Spinal cord (tissue), 10 donors: ENCODE measurements at places on chromosomes 3 and 15. TPM values are rescaled to one million over a fixed set of nuclear protein-coding genes. Genes with fewer than 3 reads are reported as not detected.

Gene OR5K2
- not detected for total RNA-seq

DNA sequence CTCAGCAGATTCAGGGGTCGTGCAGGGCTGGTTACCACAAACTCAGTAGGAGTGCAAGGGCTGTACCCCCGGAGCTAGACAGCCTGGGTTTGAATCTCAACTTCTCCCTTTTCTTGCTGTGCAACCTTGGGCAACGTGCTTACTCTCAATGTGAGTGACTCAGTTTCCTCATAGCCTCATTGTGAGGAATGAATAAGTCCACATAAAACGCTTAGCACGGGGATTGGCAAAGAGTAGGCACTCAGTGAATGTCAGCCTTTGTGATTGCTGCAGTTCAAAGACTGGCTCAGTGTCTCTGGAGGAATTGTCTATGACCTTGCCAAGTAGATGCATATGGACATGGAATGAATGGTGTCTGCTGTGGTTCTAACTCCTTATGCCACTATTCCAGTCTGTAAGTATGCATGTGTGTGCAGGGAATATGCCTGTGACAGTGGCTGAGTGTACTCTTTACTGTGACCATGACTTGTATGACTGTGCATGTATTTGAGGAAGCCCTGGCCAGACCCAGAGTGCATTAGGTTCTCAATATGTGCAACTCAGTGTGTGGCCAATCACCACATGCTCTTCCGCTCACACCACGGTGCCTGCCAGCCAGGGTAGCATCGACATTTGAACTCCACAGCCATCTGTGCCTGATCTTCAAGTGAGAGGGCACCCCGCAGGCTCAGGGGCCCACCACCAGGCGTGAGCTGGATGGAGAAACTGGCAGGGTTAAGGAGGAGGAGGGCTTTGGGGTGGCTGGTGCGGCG, 900 bp upstream of the HYAL3 start:
- peak; percentile 64 for DNase-seq

GRCh38 chr3:181906338-181906737, 194.6 kb downstream of the SOX2 start:
- DNase-seq, result no peak

- no peak for DNase-seq
Observed at GRCh38 chr15:52466716-52467115, 62.0 kb downstream of the MYO5A start.

Gene ARID3B
- total RNA-seq, result 5.0 TPM

- no peak for DNase-seq
Observed at GRCh38 chr3:146227486-146227885, 23.4 kb downstream of the PLSCR4 start.

Gene DZIP1L
- total RNA-seq, result 10.8 TPM

DNA sequence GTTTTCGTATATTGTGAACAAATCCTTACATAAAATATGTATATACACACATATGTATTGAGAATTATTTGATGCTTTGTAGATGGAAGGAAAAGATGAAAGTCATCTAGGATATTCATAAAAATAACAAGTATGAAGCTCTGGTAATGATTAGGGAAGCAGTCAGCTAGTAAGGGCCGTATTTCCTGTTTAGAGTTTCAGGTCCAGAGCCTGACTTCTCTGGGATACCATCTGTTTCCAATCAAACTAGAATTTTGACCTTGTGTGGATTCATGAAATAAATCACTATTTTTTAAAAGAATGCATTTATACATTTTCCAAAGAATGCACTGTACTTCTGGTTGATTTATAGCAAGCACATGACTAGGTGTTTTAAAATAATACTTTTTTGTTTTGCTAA, 156.1 kb upstream of the CGNL1 start:
- no peak for DNase-seq

Gene TRA2B
- 188 TPM for total RNA-seq

- no peak for DNase-seq
Observed at GRCh38 chr15:85872125-85872524, 77.4 kb upstream of the KLHL25 start.

GRCh38 chr15:29822100-29822683, at the start of gene TJP1:
TJP1 (minus strand) TSS chr15:29822468; CDS start chr15:29822028, 440 bp downstream.
- DNase-seq, result peak; percentile 75

DNA sequence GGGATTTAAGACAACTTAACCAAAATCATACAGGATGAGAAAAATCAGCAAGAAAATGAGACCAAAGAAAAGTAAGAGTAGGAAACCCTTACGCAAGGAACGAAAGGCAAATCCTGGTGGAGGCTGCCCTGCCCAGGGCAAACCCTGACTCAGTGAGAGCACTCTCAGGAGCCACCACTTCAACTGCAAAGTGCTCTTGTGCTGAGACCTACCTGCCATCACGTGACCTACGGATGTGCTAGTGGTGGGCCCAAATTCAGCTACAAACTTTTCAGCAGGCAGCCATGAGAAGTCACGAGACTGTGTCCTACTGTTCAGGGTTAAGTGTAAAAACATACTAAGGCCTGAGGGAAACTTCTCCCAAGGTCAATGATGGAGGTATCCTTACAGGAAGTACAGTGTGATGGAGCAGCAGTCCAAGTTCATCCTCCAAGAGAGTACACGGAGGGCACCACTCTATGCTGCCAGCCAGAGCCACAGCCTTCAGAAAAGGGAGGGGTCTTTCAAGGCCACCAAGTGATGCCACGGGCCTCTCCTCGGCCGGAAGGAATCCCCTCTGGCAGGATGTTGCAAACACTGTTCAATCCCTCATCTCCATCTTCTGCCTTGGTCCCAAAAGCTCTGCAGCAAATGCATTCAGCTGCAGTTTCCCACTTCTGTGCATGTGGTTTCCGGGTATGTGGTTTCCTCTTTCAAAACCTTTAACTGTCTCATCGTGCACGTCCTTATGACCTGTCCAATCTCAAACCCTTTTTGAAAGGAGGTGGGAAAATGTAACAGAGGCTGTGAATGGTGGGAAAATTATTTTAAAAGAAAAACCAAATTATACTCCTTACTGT, 9.5 kb downstream of the CHSY1 start:
- no peak for DNase-seq

DNA sequence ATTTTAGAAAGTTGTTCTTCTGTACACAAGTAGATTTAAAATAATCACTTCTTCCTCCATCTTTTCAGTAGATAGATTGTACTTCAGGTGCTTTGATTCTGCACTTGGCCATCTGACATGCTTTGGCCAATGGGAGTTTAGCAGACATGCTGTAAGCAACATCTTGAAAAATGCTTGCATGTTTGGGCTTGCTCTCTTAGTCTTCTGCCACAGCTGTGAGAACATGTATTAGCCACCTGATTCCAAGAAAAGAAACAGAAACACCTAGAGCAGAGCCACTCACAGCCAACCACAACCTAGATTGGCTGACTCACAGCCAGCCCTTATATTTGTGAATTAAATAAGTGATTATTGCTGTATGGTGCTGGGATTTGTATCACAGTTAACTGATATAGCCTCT, 70.2 kb upstream of the GADL1 start:
- no peak for DNase-seq

GRCh38 chr15:62845241-62846126, 197.1 kb upstream of the TPM1 start:
- DNase-seq, result no peak

Gene FRMD5
- total RNA-seq, result 20.8 TPM

Gene TGM5
- 0.10 TPM for total RNA-seq

Gene ACSBG1
- 43.3 TPM for total RNA-seq

GRCh38 chr3:122793568-122794416, at the start of gene HSPBAP1:
HSPBAP1 (minus strand) TSS chr3:122793831; CDS start chr3:122793680, 151 bp downstream.
- DNase-seq, result peak; percentile 97

DNA sequence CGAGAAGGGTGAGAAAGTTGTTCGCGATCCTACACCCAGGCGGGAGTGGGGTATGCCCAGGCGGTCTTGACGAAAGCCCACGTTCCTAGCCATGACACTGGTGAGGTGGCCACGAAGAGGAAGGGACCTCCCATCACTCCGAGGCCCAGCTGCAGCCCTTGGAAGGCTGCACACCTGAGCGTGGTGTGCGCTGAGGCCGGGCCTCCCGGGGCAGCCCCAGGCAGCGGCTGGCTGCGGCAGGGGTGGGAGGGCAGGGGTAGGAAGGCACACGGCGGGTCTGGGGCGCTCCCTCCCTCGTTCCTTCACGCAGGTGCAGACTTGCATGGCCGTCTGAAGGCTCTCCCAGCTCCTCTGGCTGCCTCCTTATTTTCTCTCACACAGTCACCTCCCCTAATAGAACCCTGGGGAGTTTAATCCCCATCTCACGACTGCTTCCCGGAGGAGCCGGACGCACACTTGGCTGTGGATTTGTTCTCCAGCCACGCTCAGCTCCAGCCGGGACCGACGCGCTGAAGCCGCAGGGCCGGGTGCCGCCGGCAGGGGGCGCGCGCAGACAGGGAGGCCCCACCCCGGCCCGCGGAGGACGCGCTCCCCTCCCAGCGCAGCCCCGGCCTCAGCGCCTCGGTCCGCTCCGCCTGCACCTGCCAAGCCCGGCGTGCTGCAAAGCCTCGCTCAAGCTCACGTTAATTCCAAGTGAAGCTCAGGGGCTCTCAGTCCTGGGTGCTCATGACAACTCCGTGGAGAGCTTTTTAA, 37.8 kb upstream of the MUC4 start:
- no peak for DNase-seq

GRCh38 chr3:76470285-76470684, 569.6 kb upstream of the ROBO2 start:
- no peak for DNase-seq
